ENCODE measurements at places on chromosomes 12 and 14. TPM values are rescaled to one million over a fixed set of nuclear protein-coding genes. Genes with fewer than 3 reads are reported as not detected.

- peak; percentile 24 for DNase-seq
These were observed at the start of gene ANKS1B for GRCh38 chr12:99984271-99985128. TSS of gene ANKS1B (minus strand) at chr12:99984936. CDS start at chr12:99984237, 699 bp downstream.

The BORCS5 gene
- total RNA-seq, result 7.8 TPM

- DNase-seq, result no peak
These were observed 113.6 kb upstream of the RAP1B start for GRCh38 chr12:68497107-68497506.

The ADAM21 gene
- 1.6 TPM for total RNA-seq

DNA sequence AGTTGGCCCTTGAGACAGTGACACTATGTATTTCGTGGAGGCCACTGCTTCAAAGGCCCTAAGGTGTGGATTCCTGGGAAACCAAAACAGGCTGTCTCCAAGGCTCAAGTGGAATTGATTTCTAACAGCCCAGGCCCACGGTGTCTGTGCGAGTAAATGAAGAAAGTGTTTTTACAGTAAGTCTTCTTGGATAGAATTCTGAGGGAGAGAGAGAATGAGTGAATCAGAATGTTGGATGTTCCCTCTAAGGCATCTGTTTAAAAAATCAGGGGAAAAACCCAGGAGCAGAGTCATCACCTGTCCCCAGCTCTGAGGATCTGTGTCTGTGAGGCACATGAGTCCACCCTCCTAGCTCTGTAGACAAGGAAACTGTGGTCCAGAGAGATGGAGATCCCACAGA lies 22.3 kb upstream of the BDKRB1 start:
- no peak for DNase-seq

DNA sequence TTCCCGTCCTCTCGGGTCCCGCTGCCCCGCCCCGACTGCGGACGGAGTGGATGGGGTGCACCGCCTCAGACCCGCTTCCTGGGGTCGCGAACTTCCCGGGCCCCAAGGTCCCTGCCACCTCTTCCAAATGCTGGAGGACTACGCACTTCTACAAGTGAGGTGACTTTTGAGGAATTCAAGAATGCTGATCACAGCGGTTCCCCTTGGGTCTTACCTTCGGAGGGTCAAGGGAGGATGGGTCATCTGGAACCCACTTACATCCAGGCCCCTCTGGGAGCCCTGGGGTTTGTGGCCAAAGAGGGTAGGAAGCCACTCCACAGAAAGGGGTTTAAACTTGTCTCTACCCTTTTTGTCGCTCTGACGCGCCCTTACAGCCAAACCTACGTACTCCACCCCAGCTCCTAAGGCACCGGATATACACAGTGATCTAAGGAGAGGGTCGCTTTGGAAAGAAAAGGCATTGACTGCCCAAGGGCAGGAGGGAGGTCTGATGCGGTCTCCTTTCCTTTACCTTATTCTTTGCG lies 532 bp upstream of the PRKD1 start:
- no peak for DNase-seq

GRCh38 chr14:89187501-89187900 lies 229.5 kb downstream of the FOXN3 start:
- peak; percentile 14 for DNase-seq

GRCh38 chr12:59484575-59484974 lies 111.3 kb upstream of the SLC16A7 start:
- DNase-seq, result no peak

The MAP3K12 gene
- total RNA-seq, result 9.1 TPM

DNA sequence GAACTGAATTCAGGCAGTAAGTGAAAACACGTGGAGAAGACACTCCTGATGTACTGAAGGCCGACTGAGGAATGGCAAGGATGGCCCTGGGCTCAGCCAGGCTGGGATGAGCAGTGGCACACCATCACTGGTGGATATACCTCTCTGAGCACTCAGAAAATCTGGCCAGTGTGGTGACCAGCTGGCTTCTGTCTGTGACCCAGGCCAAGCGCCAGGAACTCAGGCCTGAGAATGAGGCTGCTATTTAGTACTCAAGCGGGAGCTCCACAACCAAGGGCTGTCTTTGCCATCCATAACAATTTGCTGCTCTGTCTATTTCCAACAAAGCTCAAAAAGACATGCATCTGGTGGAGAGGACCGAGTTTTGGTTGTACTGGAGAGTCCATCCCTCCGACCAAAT lies 586.3 kb downstream of the BCL11B start:
- DNase-seq, result no peak

The DIO3 gene
- not detected for total RNA-seq

The NGB gene
- total RNA-seq, result not detected

GRCh38 chr14:35556548-35556947 lies 22.6 kb downstream of the INSM2 start:
- no peak for DNase-seq

The SERPINA6 gene
- 2.1 TPM for total RNA-seq

The MORN3 gene
- total RNA-seq, result not detected

- DNase-seq, result peak; percentile 65
These were observed 690.7 kb upstream of the TBX3 start for GRCh38 chr12:115374480-115375185.

DNA sequence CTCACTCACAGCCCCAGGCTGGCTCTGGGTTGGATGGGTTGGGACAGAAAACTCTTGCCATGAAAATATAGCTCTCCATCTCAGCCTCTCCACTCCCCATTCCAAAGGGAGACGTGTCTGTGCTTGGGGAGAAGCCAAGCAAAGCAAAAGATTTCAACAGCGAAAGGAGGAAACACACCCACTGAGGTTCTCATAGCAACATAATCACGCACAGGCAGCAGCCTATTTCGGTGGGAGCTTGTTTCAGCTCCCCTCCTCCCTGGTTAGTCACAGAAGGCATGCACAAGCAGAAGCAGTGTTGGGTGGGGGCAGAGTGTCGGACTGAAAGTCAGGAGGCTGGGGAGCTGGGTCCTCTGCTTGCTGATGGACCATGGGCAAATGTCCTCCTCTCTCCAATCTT lies 1.9 kb upstream of the PRMT8 start:
- DNase-seq, result no peak

DNA sequence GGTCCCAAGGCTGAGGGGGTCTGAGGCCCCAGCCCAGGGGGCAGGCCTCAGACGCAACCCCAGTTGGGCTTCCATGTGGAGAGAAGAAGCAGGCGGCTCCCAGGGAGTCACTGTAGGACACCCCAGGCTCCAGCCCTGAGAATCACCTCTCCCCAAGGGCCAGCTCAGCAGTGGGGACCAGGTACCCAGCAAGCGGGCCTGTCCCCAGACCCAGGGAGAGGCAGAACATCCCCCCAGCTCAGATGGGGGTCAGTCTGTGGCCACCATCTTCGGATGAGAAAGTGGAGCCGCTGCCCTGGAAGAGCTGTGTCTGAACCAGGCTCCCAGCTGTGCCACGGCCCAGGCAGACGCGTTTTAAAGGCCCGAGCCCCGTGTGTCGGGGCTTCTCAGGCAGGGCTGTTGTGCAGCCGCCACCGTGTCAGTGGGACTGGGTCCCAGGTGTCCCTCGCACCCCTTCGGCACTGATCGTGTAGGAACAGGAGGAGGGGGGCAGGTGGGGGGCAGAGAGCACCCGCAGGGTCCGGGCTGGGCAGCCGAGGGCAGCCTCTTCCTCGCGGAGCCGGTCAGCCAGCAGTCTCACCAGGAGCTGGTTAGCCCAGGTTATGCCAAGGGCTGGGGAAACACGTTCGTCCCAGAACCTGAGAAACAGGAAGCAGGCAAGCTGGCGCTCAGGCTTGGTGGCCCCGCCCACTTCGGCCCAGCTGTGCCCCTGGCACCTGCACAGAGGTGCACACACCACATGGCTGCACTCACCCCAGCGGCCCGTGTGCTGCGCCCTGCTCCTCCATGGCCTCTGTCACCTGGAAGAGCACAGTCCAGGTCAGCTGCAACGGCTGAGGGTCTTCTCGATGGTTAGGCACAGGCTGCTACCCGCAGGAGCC lies 16.6 kb downstream of the XRCC3 start:
- no peak for DNase-seq

DNA sequence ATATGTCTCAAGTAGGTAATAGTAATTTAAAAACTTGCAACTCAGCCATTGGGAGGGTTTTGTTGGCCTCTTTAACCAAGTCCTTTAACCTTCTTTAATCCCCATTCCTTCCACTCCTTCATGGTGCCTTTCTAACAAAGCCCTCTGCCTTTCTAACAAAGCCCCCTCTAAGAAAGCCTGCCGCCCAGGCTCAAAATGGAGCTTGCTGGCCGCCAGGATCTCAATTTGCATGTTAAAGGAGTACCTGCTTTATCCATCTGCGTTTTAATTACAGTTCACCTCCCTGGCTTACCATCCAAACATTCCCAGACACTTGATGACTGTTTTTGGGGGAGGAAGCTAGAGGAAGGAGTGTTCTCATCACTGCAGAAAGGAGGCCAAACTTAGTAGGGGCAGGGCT lies 183.4 kb downstream of the PTPN11 start:
- DNase-seq, result no peak

GRCh38 chr14:96104469-96105057 lies 65.4 kb downstream of the C14orf132 start:
- DNase-seq, result peak; percentile 99

GRCh38 chr12:65905405-65905804 lies 81.1 kb downstream of the HMGA2 start:
- no peak for DNase-seq

The TMTC2 gene
- total RNA-seq, result 1.2 TPM

DNA sequence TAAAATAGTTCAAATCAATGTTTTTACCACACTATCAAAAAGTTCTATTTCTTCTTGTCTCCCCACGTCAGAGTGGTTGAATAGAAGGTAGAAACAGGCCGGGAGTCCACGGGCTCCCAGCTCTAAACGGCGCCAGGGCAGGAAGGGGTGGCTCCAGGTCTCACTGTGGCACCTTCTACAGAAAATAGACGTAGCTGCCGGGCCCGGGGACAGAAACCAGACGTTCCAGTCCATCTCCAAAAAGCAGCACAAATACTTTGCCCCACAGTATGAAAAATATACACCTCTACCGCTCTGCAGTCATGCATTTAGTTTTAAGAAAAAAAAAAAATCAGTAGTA lies 30.9 kb downstream of the CCNK start:
- no peak for DNase-seq

DNA sequence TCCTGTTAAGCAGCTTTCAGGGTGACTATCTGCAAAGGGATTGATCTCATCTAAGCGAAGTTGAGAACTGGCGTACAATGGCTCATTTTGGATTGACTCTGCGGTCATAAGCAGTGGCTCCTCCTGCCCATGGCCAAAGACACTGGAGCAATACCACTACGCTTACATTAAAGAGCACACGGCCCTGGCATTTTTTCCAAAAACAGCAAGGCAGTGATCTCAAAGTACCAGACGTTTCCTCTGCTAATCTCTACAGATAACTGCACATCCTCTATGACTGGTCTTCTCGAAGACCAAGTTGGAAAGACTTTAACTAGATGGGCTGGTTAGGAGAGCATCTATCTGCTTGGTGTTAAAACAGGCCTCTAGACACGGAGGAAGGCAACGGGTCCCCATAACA lies 2.7 kb downstream of the PITPNM2 start:
- no peak for DNase-seq

The C12orf56 gene
- not detected for total RNA-seq

DNA sequence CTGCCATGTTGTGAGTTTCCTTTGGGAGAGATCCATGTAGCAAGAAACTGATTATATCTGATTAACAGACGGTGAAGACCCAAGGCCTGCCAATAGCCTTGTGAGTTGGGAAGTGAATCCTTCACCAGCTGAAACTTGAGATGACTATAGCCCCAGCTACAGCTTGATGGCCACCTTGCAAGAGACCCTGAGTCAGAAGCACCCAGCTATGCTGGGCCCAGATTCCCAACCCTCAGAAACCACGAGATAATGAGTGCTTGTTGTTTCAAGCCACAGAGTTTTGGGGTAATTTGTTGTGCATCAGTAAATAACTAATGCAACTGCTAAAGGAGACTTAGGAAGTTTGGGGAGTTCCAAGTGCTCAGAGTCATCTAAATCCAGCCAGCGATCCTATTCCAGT lies 80.3 kb downstream of the AVPR1A start:
- no peak for DNase-seq

GRCh38 chr12:14567351-14568162 lies at the start of gene PLBD1:
TSS of gene PLBD1 (minus strand) at chr12:14567883. CDS start at chr12:14567696, 187 bp downstream.
- peak; percentile 20 for DNase-seq

The KCNMB4 gene
- total RNA-seq, result under 0.01 TPM

The CEBPE gene
- total RNA-seq, result not detected

- DNase-seq, result peak; percentile 64
These were observed 22.4 kb downstream of the MAPK1IP1L start for GRCh38 chr14:55073856-55074255.

DNA sequence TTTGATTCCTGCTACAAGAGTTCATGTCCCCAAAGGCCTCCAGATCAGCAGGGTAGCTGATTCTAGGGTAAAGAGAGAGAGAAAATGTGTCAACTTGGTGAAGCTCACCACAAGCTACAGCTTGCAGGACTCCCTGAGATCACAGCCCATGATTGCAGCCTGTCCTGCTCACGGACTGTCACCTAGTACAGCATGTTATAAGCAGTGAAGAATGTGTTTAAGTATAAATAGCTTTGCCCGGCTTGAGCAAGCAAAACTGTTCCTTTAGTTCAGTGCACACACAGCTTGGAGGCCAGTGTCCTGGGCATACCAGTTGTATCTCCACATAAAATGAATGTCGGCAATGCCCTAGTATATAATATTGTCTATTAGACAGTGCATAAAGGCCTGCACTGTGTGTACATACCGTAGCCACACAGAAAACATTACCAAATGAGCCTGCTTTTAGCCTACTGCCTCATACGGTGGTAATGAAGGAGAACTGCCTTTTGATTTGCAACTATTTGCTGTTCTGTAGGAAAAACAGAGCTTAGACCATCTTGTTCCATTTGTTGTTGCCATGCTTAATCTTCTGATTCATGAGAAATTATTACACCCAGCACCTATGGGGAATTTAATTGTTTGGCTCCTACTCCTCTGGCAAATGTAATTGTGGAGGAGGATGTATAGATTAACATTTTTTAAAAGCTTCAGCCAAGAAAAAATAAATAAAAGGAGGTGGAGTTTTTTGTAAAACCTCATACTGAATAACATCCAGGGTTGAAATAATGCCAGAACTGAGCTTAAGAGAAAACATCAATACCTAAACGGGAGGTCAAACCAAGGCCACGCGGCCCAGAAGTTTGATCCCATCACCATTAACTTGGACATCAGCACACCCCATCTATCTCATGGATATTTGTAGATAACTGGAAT lies 108.1 kb upstream of the G2E3 start:
- no peak for DNase-seq

The OAS3 gene
- 23.9 TPM for total RNA-seq

GRCh38 chr12:27333403-27334009 lies 870 bp downstream of the BMAL2 start:
- DNase-seq, result no peak
